ENCODE measurements at places on chromosomes 5 and 9.

- no peak for DNase-seq
Measured at GRCh38 chr9:90818279-90818678, 16.7 kb downstream of the SYK start.

DNA sequence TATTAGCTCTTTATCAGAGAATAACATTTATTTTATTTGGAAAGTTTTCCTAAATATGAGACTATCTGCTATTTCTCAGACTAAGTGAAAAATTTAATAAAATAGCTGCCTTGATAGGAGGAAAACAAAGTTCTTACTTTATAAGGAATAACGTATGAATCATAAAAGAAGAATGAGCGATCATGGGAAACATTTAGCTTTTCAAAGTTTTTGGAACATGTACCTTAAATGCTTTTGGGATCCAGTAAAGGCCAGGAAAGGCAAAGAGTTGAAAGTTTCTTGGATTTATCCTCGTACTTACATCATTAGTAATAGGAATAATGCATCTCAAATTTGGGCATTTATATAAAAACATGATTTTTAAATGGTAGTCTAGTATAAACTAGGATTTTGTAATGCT lies 19.4 kb downstream of the OGN start:
- no peak for DNase-seq

GRCh38 chr9:116952436-116952810 lies 265.3 kb downstream of the TRIM32 start:
- DNase-seq, result peak; percentile 57

- DNase-seq, result no peak
Measured at GRCh38 chr9:113526231-113526746, 62.8 kb downstream of the RGS3 start.

- no peak for DNase-seq
Measured at GRCh38 chr5:147482706-147483180, 27.1 kb downstream of the DPYSL3 start.
